ENCODE measurements at places on chromosomes 7 and 10.

DNA sequence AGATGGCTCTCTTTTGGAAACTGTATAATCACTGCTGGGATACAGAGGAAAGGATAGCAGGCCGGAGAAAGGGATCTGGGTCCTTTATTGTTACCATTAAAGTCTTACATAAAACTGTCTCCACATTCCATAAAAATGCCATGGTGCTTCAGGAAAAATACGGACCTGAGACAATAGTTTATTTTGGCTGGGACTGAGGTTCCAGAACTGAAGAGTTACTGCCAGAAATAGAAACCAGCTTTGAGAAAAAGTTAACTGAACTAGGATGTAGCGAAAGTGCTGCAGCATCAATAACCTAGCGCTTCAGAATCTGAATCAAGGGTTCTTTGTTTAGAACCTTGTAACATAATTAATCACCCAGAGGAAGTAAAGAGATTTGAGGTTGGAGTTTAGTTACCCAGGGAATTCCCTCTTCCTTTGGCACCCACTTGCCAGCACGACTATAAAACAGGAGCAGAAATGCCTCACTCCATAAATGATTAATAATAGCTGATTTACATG is 38.0 kb downstream of the MEOX2 start:
- no peak for DNase-seq

DNA sequence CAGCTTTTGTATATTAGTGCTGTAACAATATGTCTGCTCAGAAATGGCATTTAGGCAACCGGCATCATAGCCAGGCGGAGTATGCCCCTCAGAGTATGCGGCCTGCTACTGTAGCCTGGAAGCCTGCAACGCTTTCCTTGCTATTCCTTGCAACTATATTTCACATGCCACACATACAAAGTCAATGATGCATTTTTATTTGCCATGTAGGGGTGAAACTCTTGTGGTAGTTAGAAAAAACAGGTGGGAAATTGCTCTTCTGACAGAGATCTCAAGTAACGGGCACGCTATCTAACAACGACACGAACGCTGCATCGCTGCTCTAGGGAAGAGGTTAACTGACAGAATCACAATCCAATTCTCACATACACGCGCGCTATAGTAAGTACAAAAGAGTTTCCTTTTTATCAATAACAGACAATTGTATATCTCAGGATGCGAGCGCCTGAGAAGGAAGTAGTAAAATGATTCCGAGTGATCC is 5.9 kb downstream of the EBF3 start:
- DNase-seq = no peak

GRCh38 chr10:3020881-3021280 is 46.5 kb upstream of the PFKP start:
- no peak for DNase-seq

- DNase-seq = no peak
Observed at GRCh38 chr10:84965468-84965867, 637.1 kb downstream of the CCSER2 start.

- DNase-seq = no peak
Observed at GRCh38 chr10:92965314-92965713, 95.3 kb upstream of the CYP26C1 start.

DNA sequence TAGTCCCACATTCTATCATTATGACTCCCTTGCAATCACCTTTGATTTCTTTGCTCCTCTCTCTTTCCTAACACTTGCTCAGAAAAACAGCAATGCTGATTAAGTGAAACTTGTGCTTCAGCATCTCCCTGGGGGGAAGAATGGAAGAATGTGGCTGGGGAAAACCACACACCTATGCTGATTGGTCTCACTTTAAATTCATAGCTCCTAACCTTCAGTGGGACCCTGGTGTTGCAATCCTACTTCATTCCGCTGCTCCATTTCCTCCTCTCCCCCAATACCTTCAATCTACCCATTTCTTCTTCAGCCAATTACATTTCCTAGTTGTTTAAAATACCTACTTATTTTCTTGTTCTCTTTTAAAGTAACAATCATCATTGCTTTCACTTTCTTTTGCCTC is 1166.7 kb upstream of the C7orf33 start:
- DNase-seq = no peak

- peak; percentile 22 for DNase-seq
Observed at GRCh38 chr7:55365205-55365674, at the start of gene LANCL2. Gene LANCL2, plus strand, starts transcription at chr7:55365337. Its CDS starts 689 bp downstream, at chr7:55366026.

Measured in T-helper 22 cell (primary cell).